ENCODE measurements at places on chromosomes 3 and 15.
A peak's percentile ranks its signal among the peaks of the same experiment; 100 is the strongest.

GRCh38 chr15:75407083-75407482 is 38.7 kb upstream of the MAN2C1 start:
- H3K27ac ChIP-seq, result no peak overlapping the region
- no peak for DNase-seq
- no peaks in the 10 kb centered on the region for H3K27me3 ChIP-seq

DNA sequence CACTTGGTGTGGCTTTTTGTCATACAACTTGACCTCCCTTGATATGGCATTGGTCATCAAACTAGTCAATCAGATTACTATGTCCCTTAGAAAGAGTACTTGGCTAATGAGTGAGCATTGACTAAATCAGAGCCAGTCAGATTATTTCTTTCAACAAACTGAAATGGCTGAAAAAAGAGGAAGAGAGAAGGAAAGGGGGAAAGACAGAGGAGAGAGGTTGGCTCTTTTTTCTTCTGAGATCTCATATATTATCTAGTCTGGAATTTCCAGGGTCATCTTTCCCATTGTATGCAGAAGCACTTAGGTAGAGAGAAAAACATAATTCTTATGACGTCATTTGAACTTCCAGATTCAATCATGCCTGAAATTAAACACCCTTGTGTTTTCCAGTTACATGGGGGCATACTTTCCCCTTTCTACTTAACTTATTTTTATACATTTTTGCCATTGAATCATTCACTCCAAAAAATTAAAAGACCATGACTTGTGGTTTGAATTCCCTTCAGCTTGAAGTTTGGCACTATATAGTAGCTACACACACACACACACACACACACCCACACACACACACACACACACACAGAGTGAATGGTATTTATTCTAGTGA is 387.8 kb downstream of the LSAMP start:
- H3K27me3 ChIP-seq, result no peaks in the 10 kb centered on the region
- no peak for DNase-seq
- no peaks in the 10 kb centered on the region for H3K36me3 ChIP-seq
- H3K27ac ChIP-seq, result no peak overlapping the region

DNA sequence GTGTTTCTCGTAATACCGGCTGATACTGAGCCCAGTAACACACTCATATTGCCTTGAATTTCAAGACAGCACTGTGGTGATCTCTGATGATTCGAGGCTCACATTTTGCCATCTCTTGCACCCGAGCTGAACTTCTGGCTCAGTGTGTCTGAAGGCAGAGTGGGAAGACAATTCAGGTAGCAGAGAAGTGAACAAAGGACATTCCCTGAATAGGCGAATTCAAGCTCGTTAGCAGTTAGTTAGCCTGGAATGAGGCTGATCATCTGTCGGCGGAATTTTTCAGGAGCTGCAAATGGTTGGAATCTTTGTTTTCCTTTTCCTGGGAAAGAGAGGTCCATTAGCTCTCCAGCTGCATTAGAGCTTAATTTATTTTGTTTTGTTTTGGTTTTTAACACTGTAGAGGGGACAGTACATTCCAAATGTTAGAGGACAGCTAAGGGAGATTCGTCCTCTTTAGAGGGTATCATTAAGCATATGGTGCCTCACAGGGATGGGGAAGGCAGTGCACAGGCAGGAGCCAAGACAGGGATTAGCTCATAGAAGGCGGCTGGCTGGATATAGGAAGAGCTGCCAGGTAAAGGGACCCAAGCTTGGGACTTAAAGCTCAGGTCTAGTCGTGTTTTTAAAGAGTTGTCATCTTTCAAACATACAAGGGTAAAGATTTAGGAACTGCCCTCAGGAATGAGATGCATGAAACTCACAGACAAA is 119.7 kb upstream of the DLG1 start:
- DNase-seq, result no peak
- H3K4me3 ChIP-seq, result no peak overlapping the region
- H3K27ac ChIP-seq, result no peak overlapping the region

- peak; percentile 31 for DNase-seq
- peaks cover 25% of the 10 kb centered on the region for H3K4me1 ChIP-seq
- H3K36me3 ChIP-seq, result peaks cover 4% of the 10 kb centered on the region
- H3K27me3 ChIP-seq, result no peaks in the 10 kb centered on the region
- H3K27ac ChIP-seq, result no peak overlapping the region
These were observed 34.4 kb downstream of the RPL39L start for GRCh38 chr3:187104933-187105332.

DNA sequence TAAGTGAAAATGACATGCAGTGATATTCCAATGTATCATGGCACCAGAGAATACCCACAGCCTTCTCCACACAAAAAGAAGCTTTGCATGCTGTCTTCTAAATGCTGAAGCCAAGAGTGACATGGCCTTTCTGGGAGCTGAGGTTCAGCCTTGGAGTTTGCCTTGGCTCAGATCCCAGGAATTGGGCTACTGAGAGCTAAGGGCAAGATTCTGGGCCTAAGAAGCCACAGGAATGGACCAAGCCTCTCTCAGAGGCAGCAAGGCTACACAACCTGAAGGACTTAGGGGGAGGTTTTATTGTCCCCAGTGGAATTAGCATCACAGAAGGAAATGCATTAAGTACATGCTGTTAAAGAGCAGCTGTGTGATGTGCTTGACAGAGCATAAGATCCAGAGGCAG is 1078.5 kb downstream of the TUSC7 start:
- H3K36me3 ChIP-seq, result no peaks in the 10 kb centered on the region
- H3K27me3 ChIP-seq, result no peaks in the 10 kb centered on the region
- no peak overlapping the region for H3K4me3 ChIP-seq
- no peak for DNase-seq

DNA sequence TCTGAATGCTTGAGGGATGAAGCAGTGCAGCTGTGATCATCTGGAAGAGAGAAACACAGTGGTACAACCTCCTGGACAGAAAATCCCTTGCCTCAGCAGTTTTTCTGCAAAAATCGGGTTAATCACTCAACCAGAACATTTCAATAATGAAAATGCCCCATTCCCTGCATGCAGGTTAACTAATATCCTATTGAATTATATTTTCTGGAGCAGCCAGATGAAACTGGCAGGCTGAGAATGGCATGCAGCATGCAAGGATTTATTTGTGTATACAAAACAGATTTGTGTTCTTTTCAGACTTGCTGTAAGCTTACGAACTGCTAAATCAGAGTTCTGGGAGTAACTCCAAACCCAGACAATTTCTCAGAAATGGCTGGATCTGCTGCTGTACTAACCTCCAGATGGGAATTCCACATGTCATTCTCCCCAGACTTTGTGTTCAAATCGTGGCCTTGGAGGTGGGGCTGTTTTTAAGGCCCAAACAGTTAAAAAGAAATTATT is 39.1 kb downstream of the SLC9A9 start:
- no peaks in the 10 kb centered on the region for H3K36me3 ChIP-seq
- H3K4me3 ChIP-seq, result no peak overlapping the region
- H3K27me3 ChIP-seq, result no peaks in the 10 kb centered on the region
- DNase-seq, result no peak

GRCh38 chr15:68057034-68057433 is 2.9 kb downstream of the PIAS1 start:
- no peak for DNase-seq
- peaks cover 15% of the 10 kb centered on the region for H3K36me3 ChIP-seq
- no peak overlapping the region for H3K4me3 ChIP-seq
- H3K27me3 ChIP-seq, result peaks cover 5% of the 10 kb centered on the region

DNA sequence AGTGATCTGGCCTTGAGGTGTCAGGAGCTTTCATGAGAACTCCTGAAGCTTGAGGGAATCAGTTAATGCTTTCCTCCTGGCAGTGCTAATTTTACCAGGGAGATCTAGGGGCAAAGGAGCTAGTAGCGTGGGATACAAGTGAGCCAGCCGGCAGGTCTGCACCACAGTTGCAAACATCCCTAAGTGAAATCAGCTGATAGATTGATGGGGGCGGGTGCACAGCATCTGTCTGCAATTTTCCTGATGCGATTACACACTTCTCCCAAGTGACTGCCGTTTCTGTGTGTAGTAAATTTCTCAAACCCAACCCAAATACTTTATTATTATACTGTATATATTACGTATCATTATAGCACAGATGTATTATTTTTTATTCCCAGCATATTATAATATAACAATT is 304.5 kb downstream of the AGBL1 start:
- H3K27me3 ChIP-seq, result no peaks in the 10 kb centered on the region
- H3K4me3 ChIP-seq, result no peak overlapping the region
- no peak overlapping the region for H3K27ac ChIP-seq
- no peak for DNase-seq
- H3K36me3 ChIP-seq, result no peaks in the 10 kb centered on the region

DNA sequence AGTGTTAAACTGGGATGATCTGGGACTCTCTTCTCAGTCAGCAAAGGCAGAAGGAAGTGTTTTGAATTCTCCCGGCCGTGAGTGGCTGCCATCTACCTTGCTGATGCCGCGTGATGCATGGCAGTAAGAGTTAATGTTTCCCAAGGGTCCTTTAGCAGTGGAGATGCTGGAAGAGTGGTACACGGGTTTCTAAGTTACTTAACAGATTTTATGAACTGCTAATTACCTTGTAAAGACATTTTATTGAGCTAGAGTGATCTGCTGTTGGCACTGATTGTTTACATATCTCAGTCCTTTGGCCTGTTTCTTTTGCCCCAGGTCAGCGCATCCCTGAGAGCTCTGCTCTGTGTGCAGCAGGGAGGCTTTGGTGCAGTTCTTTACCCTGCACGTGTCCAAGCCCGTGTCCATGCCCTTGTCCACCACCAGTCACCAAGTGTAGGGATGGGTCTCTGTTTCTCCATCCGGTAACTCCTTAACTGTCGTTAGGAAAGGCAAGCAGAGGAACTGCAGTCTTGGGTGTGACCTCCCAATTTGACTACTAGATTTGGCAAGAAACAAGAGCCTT is 172.3 kb downstream of the SLCO3A1 start:
- H3K36me3 ChIP-seq, result no peaks in the 10 kb centered on the region
- no peak overlapping the region for H3K27ac ChIP-seq
- no peaks in the 10 kb centered on the region for H3K27me3 ChIP-seq
- H3K4me1 ChIP-seq, result peaks cover 14% of the 10 kb centered on the region
- H3K4me3 ChIP-seq, result no peak overlapping the region
- no peak for DNase-seq

GRCh38 chr3:178343433-178344038 is 192.7 kb upstream of the KCNMB2 start:
- H3K36me3 ChIP-seq, result no peaks in the 10 kb centered on the region
- H3K27ac ChIP-seq, result no peak overlapping the region
- no peak overlapping the region for H3K4me3 ChIP-seq
- no peaks in the 10 kb centered on the region for H3K4me1 ChIP-seq
- DNase-seq, result no peak
- H3K27me3 ChIP-seq, result no peaks in the 10 kb centered on the region

GRCh38 chr15:51907136-51907862 is 64.3 kb downstream of the LEO1 start:
- no peak overlapping the region for H3K4me3 ChIP-seq
- no peak overlapping the region for H3K27ac ChIP-seq
- no peaks in the 10 kb centered on the region for H3K4me1 ChIP-seq
- peaks cover 42% of the 10 kb centered on the region for H3K36me3 ChIP-seq
- no peaks in the 10 kb centered on the region for H3K27me3 ChIP-seq
- DNase-seq, result no peak
